ENCODE measurements at places on chromosomes 12 and 14.

GRCh38 chr12:12392413-12392812 is 35.5 kb downstream of the BORCS5 start:
- no peak for DNase-seq

DNA sequence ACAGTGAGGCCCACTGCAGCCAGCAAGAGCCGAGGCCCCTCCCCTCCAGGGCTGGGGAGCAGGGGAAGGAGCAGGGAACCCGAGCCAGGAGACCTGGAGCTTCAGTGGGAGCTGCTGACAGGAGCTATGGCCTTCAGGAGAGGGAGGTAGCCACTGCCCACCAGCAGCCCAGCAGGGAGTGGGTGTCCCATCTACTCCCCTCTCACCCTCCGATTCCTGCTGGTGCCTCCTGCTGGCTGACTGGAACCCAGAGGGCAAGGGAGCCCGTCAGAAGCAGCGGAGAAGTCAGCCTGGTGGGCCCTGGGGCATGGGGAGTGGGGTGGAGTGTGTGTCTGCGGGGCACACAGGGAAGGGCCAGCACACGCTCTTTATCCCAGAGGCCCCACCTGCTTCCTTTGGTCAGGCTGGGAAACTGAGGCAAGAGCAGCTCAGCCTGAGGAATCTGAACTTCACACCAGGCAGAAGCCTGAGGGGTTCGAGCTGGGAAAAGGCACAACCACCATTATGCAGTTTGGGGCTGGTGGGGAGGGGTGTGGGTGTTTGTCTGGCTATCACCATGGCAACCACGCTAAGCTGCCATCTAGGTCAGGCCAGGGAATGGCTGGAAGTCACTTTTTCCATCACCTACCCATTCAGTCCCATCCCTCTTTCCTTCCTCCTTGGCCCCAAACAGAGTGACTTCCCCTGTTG is 36.8 kb upstream of the PLEKHG6 start:
- DNase-seq, result no peak

GRCh38 chr12:63949902-63950301 is 105.4 kb downstream of the SRGAP1 start:
- no peak for DNase-seq

DNA sequence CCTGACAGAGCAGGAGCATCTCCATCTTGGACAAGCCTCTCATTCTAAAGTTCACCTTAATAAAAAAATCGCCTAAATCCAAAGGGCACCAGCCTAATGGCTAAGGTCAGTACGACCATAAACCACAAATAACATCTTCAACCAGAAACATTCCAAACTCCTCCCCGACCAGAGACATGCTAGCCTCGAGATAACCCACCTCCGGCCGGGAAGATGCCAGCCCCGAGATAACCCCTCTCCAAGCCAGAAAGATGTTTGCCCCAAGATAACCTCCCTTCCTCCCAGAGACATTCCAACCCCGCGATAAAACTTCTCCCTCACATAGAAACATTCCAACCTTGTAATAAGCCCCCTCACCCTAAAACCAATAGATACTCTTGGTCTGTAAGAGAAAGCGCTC is 86.8 kb upstream of the PKP2 start:
- DNase-seq, result no peak

- no peak for DNase-seq
Measured at GRCh38 chr12:46944088-46944487, 118.3 kb upstream of the SLC38A4 start.

- DNase-seq, result no peak
Measured at GRCh38 chr12:38431921-38432320, 115.3 kb downstream of the ALG10B start.

DNA sequence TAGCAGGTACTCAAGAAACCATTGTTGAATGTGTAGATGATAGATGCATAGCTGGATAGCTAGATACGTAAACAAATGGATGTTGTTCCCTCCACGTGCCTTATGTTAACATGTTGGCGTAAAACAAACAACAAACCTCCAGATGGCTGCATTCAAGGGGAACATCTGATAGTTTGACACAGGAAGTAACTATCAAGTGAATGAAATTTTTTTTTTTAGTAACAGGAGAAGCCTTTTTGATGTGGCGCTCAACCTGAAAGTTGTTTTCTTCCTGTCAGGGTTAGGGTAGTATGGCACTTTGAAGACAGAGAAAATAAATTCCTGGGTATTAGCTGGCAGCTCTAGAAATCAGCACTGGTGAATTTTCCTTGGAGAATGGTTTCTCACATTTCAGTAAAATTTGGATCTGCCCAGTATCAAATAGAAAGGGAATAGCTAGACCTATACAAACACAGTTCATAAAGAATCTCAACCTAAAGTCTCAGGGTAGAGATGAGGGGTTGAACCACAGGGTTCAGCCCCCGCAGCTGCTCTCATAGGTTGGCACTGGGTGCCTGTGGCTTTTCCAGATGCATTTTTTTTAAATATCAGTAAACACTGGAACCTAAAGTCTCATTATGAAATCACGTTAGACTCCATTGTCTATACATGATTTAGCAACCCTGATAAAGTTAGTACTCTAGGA is 18.8 kb upstream of the RAP1B start:
- DNase-seq, result no peak

DNA sequence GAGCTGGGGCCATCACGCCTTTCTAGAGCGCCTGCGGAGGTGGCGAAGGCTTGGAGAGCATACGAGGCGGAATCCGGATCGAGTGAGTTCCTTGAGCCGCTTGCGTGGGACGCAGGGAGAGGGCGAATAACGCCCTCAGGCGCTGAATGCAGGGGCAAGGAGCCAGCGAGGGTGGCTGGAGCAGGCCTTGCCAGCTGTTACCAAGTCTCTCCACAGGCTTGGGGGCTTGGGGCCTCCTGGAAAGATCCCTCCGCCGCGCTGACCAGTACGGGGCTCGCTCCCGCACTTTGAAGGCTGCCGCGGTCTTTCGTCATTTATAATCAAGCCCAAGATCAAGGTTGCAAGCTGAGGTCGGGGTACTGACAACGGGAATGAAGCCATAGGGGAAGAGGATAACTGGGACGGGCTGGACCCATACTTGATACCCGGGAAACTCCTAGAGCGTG is 1.2 kb downstream of the FLRT2 start:
- DNase-seq, result no peak

- no peak for DNase-seq
Measured at GRCh38 chr12:111274777-111275176, 94.1 kb downstream of the PHETA1 start.

- DNase-seq, result no peak
Measured at GRCh38 chr12:63525831-63526230, 142.5 kb downstream of the DPY19L2 start.

DNA sequence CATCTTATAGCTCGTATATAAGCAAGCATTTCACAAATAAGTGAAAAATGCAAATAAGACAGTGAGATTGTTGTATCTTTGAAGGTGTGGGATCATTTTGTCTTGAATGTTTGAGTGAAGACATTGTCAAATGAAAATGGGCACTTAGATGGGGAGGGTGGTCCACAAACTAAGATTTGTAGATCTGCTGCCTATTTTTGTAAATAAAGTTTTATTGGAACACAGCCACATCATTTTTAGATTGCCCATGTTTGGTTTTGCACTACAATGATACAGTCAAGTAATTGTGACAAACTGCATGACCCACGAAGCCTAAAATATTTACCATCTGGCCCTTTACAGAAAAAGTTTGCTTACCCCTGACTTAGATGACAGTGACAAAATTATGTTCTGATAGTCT is 156.7 kb downstream of the PAH start:
- no peak for DNase-seq

DNA sequence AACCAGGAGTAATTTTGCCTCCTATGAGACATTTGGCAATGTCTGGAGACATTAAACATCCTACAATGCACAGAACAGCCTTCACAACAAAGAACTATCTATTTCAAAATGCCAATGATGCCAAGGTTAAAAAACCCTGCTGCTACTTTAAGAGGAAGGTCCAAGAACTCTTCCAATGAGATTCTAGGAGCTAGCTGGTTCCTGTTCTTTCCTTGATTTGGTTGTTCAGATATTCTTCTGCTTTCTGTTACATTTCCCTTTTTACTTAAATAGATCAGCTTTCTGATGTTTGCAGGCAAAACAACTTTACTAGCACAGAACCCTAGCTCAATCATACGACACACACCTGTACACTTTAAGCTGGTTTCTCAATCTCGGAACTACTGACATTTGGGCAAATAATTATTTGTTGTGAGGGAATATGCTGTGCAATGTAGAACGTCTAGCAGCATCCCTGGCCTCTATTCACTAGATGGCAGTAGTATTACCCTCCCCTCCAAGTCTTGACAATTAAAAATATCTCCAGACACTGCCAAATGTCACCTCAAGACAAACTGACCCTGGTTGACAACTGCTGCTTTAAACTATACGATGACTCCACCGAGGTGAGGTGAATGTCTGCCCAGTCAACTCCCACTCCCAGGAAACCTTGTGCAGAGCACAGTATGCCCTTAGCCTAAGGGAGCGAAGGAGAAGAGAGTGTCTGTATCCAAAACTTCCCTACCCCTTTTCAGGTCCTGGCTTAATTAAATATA is 4.4 kb downstream of the BLTP3B start:
- no peak for DNase-seq

GRCh38 chr12:66243911-66244310 is 54.9 kb downstream of the IRAK3 start:
- DNase-seq, result no peak

DNA sequence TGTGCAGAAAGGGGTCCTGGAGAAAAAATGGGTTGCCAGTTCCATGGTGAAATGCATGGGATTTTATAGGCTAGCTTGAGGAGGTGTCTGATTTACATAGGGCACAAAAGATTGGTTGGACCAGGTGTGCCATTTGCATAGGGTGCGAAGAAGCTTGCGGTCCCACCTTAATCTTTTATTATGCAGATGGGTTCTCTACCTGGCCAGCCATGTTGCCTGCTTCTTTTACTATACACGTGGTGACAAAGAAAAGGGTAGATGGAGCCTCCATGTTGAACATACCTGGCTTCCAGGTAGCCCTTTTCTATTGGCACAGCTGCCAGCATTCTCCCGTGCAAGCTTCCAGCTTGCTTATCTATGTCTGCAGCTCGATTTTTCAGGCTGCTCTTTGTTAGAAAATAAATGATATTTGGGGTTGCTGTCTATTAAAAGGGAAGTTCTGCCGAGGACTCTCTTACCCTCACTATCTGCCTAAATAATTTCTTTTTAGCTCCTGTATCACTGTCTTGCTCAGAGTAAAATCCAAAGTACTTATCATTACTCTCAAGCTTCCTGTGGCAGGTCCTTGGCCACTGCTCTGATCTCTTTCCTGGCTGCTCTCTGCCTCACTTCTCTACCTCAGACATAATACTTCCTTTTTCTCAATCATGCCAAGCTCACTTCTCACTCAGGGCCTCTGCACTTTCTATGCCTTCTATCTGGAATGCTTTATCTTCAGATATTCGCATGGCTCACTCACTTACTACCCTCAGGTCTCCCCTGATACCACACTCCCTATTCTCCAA is 216.0 kb upstream of the DAAM1 start:
- DNase-seq, result no peak

DNA sequence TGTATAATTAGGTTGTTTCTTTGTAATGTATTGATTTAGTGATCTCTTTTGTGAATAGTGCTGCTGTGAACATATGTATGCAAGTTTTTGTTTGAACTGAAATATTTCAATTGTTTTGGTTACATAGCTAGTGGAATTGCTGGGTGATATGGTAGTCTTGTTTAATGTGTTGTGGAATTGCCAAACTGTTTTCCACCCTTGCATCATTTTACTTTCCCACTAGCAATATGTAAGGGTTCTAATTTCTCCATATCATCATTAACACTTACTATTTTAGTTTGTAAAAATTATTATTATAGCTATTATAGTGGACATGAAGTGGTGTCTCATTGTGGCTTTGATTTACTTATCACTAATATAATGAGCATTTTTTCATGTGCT is 5.9 kb downstream of the G2E3 start:
- no peak for DNase-seq

DNA sequence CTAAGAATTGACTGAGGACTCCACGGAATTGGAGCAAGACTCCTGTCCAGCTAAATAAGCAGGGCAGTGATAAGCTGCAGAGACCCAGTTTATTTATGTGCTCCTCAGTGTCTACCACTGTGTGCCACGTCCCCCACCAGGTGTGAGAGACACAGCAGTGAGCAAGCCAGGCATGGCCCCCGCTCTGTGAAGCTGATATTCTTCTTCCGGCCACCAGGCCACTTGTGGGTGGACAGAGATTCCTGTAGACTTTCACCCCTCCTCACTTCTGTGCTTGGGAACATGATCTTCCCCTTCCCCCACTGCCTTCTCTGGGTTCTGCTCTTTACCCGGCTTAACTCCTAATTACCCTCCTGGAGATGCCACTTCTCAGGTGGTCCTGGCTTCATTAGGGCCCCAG is 21.3 kb downstream of the BRAP start:
- DNase-seq, result no peak

DNA sequence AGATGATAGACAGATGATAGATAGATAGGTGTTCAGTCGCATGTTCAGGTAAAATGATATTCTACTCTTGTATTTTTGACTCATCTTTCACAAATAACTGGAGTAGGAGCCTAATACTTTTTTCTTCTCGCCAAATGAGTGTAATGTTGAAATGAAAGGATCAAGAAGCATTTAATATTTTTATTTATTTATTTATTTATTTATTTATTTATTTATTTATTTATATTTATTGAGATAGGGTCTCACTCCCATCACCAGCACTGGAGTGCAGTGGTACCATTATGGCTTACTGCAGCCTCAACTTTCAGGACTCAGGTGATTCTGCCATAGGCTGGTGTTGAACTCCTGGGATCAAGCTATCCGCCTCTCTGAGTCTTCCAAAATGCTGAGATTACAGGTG is 298.8 kb downstream of the KCNC2 start:
- no peak for DNase-seq

DNA sequence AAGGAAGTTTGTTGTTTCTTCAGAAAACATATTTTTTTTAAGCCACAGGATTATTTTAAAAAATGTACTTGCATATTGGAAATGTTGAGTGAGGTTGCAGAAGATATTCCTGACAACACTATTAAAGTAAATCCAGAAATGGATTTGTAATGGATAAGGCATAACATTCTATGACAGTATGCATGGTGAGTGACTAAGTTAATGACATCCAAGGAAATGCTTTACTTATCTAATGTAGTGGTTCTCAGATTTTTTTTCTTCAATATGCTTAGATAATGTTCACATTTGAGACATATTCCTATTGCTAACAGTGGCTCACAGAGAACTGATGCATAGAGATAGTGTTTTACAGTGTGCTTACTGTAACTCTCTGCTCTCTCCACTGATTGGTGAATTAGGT is 49.4 kb downstream of the ZDHHC17 start:
- no peak for DNase-seq

DNA sequence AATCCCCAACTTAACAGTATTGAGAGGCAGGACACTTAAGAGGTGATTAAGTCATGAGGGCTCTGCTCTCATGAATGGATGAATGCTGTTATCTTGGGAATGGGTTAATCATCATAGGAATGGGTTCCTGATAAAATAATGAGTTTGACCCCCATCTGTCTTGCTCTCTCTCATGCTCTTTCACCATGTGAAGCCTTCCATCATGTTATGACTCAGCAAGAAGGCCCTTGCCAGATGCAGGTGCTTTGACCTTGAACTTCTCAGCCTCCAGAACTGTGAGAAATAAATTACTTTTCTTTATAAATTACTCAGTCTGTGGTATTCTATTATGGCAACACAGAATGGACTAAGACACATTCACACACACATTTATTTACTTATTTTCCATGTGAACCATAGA is 89.0 kb upstream of the PPM1H start:
- DNase-seq, result no peak

- no peak for DNase-seq
Measured at GRCh38 chr14:36430169-36430568, 89.9 kb downstream of the NKX2-1 start.

- no peak for DNase-seq
Measured at GRCh38 chr12:95397571-95397970, 76.4 kb upstream of the METAP2 start.
